ENCODE measurements at places on chromosomes 1 and 21.
A peak's percentile ranks its signal among the peaks of the same experiment; 100 is the strongest.

DNA sequence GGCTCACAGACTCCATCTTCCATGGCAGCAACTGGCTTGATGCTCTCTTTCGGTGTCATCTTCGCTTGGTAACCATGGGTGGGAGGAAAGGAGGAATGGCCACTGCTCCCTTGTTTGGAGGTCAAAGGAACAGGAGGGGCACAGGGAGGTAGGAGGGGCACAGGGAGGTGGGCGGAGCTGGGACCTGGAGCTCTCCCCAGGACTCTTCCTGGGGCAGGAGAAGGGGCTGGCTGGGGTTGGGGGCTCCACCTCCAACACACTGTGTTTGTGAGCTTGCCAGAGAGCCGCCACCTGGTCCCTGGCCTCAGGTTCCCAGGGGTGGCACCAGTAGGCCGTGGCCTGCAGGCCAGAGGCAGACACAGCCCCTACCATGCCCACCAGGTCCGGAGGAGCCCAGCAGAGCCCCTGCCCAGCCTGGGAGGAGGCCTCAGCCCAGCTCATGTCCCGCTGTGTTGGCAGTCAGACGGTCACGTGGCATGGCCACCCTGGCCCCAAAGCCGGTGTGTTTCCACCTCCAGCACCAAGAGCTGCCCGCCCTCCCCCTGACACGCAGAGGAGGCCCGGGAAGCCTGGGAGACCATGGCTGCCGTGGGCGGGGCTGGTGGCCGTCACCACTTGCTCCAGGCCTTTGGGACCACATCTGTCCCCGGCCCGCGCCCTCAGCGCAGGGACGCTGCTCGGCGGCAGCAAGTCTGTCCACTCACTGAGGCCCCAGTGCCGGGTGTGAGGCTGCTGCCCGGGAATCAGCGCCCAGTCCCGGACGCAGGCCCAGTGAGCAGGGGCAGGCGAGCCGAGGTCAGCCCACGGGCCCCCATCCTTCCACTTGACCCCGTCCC, 73.9 kb downstream of the MORN1 start:
- no peak for DNase-seq

DNA sequence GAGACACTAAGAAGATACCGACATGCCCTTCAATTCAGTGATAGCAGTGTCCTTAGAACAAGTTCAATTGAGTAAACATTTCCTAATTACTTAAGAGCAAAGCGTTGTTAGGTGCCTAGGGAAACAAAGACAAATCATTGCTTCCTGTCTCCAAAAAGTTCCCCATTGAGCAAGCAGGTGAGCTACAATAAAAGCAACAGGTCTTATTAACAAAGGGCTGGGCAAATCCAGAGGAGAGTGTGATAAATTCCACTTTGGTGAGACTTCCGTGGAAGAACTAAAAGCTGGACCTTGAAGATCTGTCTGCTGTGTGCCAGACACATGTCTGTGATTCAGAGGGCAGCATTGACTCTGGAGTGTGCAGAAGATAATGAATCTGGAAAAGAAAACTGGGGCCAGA, 1.9 kb upstream of the TUT4 start:
- DNase-seq = no peak

GRCh38 chr1:4868521-4868920, 214.1 kb downstream of the AJAP1 start:
- no peak for DNase-seq

DNA sequence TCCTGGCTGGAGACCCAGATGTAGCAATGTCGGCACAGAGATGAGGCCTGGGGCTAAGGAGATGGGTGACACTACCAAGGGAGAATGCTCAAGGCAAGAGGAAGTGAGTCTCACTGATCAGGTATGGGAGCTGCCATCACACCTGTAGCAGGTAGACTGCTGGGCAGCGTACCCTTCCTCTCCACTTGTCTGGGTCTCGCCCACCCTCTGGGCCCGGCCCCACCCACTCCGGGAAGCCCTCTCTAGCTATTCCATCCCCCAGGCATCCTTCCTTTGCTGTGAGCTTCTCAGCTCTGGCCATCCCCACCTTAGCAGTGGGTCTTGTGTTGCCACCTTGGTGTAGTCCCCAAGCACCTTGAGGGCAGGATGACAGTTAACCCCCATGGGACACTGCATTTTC, 87.7 kb upstream of the EDN2 start:
- no peak for DNase-seq

DNA sequence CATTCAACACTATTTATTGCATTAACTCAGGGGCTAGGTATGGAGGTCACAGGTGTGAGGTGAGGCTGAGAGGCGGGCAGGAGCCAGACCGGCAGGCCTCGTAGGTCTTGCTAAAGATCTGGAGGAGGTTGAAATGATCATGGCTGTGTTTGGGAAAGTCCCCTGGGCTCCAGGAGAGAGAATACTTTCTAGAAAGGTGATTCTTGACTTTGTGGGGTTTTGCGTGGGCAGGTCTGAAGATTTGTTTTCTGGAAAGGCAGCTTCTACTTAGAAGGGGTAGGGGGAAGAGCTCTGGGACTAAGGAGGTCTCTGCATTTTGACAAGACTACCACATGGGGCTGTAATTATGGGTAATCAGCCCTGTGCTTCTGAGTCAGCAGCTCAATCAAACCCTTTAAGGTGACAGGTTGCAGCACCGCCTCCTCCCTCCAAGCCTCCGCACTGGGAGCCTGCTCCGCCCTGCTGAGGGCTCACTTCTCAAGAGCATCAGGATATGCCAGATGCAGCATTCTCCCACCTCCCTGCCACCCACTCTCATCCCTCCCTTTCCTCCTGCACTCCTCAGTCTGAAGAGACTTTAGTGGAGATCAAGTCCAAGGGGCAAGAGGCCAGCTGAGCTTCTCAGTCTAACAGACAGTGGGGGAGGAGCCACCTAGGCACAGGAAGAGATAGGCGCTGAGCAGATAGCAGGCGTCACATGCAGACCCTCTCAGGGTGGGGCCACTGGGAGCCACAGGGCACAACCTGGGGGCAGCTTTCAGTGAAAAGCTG, 30.5 kb downstream of the SLC30A1 start:
- DNase-seq = no peak

DNA sequence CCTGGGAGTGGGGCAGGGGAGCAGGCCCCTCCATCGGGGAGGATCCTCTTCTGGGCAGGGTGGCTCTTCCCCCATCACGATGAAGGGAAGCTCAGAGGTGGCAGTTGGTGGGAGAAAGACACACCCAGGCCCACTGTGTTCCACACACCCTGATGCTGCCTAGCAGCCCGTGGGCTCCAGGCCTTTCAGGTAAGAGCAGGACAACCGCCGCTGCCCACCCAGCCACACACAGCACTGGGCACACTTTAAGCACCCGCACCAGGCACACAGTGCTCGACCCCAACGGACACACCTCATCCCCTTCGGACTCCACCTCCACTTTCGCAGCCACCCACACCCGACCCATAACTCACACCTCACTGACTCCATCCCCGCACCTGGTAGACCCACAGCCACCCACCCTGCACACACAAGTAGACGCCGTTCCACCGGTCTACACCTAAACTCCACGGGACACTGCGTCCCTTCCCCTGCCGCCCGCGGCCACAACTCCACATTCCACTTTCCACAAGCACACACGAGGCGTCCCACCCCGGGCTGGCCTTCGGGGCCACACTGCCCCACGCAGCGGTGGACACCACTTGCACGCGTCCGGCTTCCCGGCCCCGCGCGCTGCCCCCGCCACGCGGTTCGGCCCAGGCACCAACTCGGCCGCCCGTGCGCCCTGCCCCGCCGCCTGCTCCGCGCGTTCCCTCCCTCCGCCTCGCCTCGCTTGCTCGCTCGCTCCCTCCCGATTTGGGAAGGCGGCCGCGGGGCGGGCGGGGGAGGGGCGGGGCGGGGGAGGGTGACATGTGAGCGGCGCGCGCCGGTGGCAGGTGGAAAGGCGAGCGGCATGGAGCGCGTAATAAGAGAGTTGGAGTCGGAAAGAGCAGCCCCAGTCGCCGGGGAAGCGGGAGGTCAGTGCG, at the start of gene KCNQ4:
TSS of gene KCNQ4 (plus strand) at position 787 of the 905 bp plus-strand sequence. CDS start 307 bp downstream, outside the sequence.
- no peak for DNase-seq

DNA sequence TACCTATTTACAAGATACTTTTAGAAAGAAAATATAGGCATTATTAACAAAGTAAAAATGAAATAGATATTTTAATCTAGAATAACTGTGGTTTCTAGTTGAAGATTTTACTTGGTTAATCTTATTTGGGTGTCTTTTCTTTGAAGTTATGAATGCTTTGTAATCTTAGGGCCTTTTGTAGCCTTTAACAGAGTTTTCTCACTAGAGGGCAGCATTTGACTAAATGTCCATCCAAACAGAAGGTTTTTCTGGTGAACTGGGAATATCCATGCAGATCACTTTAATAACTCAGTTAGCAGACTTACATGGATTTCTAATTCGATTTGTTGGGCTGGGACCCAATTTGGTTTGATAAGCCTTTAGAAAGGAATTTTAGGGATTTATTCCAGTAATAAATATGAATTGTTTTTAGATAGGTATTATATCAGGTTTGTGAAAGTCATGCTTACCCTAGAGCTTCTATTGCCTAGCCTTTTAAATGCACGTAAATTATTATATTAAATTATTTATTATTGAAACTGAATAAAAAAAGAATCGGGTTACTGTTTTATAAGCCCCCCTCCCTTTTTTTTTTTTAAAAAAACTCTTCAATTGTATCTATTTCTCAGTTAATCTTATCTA, 119.7 kb downstream of the ZNF326 start:
- DNase-seq = peak; percentile 19

DNA sequence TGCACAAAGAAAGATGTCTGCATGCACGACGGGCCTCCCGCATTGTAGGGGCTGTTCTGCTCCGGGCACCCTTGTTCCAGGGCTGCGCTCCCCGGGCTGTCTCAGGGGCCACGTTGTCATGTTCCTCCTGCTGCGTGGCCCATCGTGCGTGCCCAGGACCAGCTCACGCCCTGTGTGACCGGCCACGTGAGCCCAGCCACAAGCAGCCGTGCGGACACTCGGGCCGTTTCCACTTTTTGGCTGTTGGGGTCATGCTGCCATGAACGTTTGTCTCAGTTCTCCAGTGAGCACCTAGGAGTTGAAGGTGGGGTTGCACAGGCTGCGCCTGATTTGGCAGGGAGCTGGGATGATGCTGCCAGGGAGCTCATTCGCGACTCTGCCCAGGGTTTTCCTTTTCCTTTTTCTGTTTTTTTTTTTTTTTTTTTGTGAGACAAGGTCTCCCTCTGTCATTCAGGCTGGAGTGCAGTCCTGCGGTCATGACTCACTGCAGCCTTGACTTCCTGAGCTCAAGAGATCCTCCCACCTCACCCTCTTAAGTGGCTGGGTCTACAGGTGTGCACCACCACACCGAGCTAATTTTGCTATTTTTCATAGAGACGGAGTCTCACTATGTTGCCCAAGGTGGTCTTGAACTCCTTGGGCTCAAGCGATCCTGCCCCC, 17.4 kb downstream of the PDXK start:
- DNase-seq = no peak

DNA sequence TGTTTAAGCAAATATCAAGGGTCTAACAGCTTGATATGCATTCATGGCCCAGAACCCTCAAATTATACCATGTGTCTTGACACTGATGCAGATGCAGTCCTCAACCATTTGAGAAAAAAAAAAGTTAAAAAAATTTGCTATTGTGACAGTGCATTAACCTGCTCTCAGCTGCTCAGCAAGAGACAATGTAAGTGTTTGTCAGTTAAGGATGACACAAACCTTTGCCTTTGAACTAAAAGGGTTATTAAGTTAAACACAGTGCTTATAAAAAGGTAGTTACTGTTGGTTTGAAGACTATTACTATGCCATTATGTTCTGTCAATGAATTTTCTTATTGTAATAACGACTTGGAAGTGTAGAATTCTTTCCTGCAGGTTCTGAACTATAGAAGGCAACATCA, 655.6 kb upstream of the NEGR1 start:
- no peak for DNase-seq

DNA sequence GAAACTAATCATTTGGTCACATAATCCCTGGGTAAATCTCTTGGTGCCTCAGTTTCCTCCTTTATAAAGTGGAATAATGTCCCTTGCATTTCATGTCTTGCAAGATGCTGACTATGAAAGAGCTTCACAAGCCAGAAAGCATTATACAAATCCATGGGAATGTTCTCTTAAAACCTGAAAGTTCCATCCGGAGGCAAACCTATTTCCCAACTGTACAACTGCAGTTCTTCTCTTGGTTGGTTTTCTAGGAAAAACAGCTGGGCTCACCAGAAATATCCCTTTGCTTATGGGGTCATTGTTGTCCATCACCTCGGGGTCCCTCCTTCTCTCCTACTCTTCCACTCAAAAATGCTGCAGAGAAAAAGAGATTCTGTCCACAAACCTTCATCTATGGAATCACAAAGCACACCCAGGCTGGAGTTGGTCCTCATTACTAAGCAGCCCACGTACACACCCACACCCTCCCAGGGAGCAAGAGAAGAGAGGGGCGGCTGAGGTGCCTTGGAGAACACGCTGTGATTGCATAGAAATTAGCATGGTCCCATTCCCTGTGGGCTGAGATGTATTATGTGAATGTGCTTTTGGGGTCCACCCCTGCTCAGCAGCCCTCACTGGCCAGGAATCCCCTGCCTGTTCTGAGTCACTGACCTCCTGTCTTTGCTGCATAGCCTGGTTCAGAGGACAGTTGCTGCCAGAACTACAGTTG, 5.0 kb upstream of the PLXNA2 start:
- no peak for DNase-seq

GRCh38 chr21:28142697-28143096, 850.0 kb downstream of the LTN1 start:
- DNase-seq = no peak

GRCh38 chr21:44944596-44944995, 4.8 kb downstream of the SLX9 start:
- DNase-seq = no peak

GRCh38 chr1:219379691-219380090, 206.0 kb downstream of the LYPLAL1 start:
- DNase-seq = no peak

DNA sequence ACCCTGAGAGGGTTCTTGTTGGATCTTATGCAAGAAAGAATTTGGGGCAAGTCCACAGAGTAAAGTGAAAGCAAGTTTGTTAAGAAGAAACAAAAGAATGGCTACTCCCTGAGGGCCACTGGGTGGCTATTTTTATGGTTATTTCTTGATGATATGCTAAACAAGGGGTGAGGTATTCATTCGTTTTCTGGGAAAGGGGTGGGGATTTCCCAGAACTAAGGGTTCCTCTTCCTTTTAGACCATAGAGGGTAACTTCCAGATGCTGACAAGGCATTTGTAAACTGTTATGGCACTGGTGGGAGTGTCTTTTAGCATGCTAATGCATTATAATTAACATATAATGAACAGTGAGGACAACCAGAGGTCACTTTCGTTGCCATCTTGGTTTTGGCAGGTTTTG, 18.2 kb upstream of the IFI6 start:
- DNase-seq = no peak

GRCh38 chr1:3307359-3307758, 147.1 kb upstream of the ARHGEF16 start:
- no peak for DNase-seq

- DNase-seq = no peak
Observed at GRCh38 chr1:55673416-55673815, 458.3 kb upstream of the USP24 start.

All from SHP77 treated with DMSO at 0.1 percent for 48 hours (cell line).